GM12865 (cell line): ENCODE measurements at places on chromosomes 4 and X.

- DNase-seq: no peak
Measured at GRCh38 chr4:13640149-13640940, 12.8 kb upstream of the BOD1L1 start.

GRCh38 chr4:37524267-37524666 is 161.9 kb downstream of the RELL1 start:
- DNase-seq: no peak

DNA sequence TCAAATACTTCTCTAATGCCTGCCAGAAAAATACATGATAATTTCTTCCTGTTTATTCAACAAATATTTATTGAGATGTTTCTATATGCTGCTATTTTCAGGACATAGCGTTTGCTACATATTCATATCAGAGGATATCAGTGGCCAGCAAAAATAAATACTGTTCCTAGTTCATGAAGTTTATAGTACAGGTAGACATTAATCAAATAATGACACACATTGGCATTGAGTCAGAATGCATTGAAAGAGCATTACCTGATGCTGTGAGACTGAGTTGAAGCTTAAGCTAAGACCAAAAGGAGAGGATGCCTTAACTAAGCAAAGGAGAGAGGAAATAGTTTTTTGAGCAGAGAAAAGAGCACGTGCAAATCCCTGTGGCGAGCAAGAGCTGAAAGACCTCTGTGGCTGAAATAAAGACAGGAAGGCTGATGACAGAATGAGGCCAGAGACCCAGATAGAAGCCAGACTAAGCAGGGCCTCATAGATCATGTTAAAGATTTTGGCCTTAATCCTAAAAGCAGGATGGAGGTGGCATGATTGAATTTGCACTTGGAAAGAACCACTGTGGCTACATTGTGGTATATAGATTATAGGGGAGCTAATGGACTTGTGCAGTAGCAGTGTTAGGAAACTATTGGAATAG is 36.2 kb downstream of the FAM241A start:
- DNase-seq: no peak

DNA sequence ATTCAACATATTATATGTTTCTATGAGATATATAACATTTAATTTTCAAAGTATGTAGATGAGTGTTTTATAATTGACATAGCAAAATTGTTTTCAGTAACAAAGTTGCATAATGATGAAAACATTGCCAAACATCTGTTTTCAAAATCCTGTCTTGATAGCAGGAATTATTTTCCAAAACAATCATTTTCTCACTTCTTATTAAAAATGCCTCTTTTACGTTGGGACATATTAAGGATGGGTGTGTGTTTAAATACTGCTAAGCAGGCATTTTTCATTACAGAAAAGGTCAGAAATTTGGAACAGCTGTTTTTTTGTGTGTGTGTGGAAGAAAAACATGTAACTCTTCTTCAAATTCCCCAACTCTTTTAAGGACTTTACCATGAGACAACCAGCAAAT is 452.0 kb downstream of the SPRY1 start:
- no peak for DNase-seq

GRCh38 chrX:1529756-1530155 is 7.2 kb downstream of the P2RY8 start:
- no peak for DNase-seq

DNA sequence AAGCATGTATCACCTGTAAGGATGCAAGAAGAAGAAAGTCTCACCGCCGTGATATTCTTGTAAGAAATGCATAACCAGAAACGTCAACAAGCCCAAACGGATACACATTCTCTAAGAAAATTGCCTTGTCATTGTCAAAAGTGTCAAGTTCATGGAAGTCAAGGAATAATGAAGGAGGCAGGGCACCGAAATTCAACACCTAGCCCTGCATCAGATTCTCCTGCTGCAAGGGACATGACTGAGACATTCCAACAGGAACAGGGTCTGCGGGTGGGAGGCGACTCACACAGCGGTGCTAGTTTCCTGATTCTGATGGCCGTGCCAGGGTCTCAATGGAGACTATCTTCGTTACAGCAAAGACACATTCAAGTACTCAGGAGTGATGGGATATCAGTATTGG is 26.7 kb downstream of the IRF2 start:
- DNase-seq: no peak

DNA sequence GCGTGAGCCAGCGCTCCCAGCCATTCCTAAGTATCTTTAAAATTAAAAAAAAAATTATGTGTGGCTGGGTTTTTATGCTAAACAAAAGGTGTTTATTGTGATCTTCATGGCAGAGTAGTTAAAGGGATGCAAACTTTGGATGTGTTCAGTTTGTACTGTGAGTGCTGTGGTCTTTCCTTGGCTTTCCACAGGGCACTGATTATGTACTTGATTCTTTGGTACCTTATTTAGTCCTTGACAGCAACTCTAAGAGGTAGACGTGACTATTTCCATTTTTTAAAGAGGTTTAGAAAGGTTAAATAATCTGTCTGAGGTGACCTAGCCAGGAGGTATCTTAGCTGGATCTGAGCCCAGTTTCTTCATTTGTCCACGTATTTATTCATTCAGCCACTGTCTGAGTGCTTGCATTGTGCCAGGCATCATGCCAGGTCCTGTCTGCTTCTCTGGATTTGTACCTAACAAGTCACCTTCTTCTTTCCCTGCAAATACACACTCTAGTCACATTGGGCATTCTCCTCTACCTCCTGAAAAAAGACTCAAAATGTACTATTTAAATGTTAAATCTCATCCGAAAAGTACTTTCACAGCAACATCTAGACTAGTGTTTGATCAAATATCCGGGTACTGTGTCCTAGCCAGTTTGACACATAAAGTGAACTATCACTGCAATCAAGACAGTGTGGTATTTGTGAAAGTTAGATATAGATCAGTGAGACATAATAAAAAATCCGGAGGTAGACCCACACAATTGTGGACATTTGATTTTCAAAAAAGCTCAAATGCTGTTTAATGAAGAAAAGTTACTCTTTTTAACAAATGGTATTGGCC is 31.5 kb downstream of the WWC2 start:
- no peak for DNase-seq

- no peak for DNase-seq
Measured at GRCh38 chrX:24268786-24269185, 45.1 kb downstream of the SUPT20HL2 start.

DNA sequence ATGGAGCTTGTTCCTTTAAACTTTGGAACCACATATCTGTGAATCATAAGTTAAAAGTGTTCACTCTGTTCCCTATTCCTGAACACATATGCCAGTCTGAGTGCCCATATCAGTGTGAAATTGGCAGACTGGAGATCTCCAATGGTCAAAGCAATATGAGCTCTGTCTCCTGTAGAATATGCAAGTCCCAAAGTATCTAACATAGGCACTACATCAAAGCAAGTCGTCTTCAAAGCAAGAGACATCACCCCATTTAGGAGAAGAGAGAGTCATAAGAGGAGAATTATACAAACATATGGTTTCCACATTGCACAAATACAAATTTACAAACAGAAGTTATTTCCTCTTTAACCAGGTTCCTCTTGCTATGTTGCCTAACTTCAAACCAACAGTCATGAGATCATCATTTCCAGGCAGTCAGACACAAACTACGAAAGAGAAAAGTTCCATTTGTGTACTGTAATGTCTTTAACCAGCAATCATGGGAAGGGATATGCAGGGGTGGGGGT is 9.9 kb upstream of the GK start:
- no peak for DNase-seq

- DNase-seq: no peak
Measured at GRCh38 chrX:48156014-48156413, 25.6 kb downstream of the SPACA5B start.
